ENCODE measurements at places on chromosomes 5 and 9.

DNA sequence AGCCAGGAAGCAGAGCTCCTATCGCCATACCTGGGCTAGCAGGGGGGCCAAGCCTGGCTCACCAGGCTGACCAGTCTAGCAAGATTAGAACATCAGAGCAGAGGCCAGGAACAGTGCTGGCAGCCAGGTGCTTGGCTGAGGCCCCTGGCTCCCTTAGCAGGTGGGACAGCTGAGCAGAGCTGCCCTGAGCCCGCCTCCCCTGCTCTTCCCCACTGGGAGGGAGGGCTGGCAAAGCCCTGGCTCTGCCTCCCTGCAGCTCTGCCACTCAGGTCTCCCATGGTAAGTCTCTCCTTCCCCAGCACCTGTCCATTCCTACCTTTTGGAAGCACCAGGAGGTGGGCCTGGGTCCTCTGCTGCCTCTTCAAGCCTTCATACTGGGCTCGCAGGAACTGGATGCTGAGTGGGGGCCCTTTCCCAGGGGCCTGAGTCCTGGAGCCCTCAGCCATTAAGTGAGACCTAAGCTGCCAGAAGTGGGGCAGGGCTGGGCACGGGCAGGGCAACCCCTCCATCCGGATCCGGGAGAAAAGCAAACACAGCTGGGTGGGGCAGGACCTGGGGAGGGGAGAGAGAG, 803 bp downstream of the C9orf152 start:
- no peak for DNase-seq

DNA sequence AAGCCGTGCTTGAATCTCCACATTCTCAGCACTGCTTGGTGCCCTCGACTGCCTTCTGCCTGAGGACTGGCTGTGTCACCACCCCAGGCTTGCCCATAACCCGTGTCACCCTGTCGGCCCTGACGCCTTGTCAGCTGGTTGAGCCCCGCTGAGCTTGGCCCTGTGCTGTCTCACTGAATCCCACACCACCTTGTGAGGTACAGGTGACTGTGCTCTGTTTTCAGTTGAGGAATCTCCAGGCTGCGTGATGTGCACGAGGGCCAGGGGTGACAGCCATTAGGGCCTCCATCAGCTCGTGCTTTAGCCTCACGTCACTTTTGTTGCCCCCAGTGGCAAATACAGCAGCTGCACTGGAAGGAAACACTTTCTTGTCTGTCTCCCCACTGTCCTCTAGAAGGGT, 90.7 kb downstream of the CACNA1B start:
- DNase-seq, result no peak

- DNase-seq, result no peak
These were observed 18.5 kb downstream of the ZNF366 start for GRCh38 chr5:72488756-72489155.

GRCh38 chr9:73459817-73460216, 308.2 kb downstream of the ANXA1 start:
- no peak for DNase-seq

GRCh38 chr5:118548761-118549720, 439.3 kb downstream of the DTWD2 start:
- no peak for DNase-seq

DNA sequence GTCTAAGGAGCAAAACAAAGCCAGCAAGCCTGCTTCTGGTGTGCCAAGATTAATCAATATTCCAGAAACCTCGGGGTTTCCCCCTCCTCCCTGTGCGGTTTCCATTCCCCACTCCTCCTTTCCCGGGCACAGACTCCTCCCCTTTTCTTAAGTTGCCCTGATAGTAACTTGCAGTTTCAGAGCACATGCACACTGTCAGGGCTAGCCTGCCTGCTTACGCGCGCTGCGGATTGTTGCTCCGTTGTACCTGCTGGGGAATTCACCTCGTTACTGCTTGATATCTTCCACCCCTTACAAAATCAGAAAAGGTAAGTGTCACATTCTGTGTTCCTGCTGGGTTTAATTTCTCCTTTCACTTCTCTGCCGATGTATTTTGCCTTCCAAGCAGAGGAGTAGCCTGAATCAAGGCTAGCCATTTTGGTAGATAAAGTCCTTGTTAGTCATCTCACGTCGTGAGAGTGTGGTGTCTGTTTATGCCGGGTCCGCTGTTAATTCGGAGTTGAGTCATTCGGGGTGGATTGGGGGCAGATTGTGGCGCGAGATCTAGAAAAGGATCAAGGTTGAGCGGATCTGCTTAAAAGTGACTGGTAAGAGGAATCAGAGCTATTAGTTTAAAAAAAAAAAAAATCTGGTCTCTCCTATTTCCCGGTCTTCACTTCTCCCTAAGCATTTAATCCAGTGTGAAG, at the start of gene SLC1A3:
Gene SLC1A3, plus strand, starts transcription at position 179 of the 686 bp plus-strand sequence. CDS start 1,818 bp downstream, outside the sequence.
- DNase-seq, result peak; percentile 90

Measured in LoVo (cell line).